ENCODE measurements at places on chromosomes 3 and 15. TPM values are rescaled to one million over a fixed set of nuclear protein-coding genes. Genes with fewer than 3 reads are reported as not detected.

DNA sequence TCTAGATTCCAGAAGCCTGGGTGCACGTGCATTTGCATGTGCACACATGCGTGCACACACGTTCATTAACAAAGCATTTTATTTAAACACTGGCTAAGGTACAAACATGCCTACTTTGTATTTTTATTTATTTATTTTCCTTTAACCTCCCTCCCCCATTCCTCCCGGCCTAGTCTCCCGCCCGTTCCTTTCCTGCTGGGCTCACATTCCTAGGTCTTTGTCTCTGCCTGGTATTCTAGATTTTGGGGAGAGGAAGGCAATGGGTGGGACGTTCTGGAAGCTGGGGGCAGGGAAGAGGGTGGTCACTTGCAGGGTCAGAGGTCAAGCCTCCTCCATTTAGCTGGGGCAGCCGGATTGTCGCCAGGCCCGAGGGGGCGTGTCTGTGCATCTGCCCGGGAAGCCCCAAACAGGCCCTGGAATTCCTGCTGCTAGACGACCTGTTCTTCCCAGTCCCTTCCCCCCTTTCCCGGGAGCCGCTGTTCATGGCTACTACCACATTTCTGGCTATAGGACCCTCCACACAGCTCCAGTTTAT is 51.8 kb downstream of the TRIM71 start:
- DNase-seq, result peak; percentile 89

GRCh38 chr15:67161881-67162280 is 92.6 kb downstream of the AAGAB start:
- DNase-seq, result no peak

DNA sequence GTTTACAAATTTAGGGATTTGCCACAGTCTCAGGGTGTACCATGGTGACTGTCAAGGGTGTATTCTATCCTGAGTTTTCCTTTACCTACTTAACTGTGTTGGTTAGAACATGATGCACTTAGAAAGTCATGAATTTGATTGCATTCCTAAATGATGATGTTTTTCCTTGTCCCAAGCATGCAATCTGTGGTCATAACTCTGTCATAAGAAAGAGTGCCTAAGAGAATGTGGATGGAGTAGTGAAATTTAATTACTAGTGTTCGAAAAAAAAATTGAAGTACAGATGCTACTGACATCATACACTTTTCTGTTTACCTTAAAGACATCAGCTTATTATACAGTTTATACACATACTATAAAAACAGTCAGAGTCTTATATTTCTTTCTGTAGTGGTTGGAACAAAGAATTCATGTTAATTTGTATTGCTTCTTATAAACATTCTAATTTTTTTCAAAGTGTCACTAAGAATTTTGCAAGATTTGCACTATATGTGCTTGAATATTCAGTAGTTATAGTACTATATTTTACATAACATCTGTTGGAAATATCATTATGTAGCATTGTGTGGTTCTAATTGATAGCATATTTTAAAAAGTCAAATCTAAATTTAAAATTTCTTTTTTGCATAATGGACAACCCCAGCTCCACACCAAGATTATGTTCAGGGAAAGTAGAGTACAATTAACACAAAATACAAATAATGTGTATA is 231.3 kb upstream of the KCNMB2 start:
- no peak for DNase-seq

- peak; percentile 82 for DNase-seq
These were observed 466 bp downstream of the IQSEC1 start for GRCh38 chr3:13072600-13073325.

INKA1 gene
- 6.5 TPM for total RNA-seq

DNA sequence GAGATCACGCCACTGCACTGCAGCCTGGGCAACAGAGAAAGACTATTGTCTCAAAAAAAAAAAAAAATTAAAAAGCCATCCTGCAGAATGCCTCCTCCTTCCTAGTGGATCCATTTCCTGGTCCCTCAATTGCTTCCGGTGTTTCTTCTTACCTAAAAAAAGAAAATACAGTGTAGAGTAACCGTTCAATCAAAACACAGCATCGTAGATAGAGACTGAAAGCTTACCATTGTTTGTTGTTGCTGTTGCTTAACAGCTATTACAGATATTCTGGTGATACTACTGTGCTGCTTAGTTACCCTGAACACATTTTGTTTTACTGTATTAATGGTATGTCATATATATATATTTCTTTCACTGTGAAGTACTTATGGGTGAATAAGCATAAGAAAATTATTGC is 105.5 kb upstream of the LRRFIP2 start:
- DNase-seq, result no peak

GOLGA6B gene
- total RNA-seq, result 2.5 TPM

GATM gene
- 23.8 TPM for total RNA-seq

WDR49 gene
- 0.35 TPM for total RNA-seq

DNA sequence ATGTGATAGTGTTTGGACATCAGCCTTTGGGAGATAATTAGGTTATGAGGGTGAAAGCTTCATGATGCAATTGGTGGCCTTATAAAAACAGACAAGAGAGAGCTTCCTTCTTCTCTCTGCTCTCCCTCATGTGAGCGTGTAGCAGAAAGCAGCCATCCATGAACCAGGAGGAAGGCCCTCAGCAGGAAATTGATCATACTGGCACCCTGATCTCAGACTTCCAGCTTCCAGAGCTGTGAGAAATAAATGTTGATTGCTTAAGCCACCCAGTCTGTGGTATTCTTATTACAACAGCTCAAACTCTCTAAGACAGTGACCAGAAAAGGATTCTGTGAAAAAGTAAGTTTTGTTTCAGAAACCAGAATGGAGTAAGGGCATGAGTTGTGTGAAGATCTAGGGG is 13.3 kb downstream of the STAC start:
- no peak for DNase-seq

- DNase-seq, result no peak
These were observed 36.3 kb downstream of the NGRN start for GRCh38 chr15:90301707-90302300.

GMNC gene
- 0.07 TPM for total RNA-seq

HACD2 gene
- total RNA-seq, result 15.0 TPM

DNA sequence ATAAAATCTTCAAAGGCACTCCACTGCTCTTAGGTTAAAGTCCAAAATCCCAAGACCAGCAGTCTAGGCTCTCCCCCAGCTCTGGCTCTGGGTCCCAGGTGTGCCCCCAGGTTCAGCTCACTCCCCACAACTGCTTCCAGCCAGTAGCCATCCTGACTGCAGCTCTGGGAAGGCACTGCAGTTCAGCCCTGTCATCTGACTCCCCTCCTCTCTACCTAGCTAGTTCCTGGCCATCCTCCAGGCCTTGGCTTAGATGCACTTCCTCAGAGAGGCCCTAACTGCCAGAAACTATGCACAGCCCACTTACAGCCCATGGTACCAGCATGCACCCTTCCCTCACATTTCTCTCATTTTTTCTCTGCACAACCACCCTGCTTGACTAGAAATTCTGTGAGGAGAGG is 25.5 kb downstream of the TBC1D2B start:
- peak; percentile 26 for DNase-seq

GRCh38 chr3:192915722-192916121 is 1.9 kb downstream of the MB21D2 start:
- no peak for DNase-seq

- no peak for DNase-seq
These were observed 194.6 kb downstream of the THRB start for GRCh38 chr3:24299806-24300626.

- peak; percentile 86 for DNase-seq
These were observed 32.8 kb downstream of the ZNF589 start for GRCh38 chr3:48273594-48274211.

GALNT15 gene
- total RNA-seq, result not detected

UQCC5 gene
- total RNA-seq, result 21.5 TPM

- DNase-seq, result peak; percentile 59
These were observed 130.5 kb upstream of the EIF1B start for GRCh38 chr3:40179016-40179415.

COL7A1 gene
- 29.4 TPM for total RNA-seq

DNA sequence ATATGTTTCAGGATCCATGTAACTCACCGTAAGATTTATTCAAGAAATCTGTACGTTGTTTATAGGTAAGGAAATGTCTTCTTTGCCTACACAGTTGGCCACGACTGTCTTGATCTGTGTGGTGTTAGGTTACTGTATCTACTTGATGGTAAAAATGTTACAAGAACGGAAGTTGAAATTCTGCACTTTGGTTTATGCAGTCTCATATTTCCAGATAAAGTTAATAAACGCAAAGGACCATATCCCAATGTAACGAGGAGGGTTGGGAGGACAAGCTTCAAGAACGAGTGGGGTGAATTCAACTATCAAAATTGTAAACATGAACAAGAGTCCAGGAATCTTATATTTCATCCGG is 1.0 kb downstream of the USF3 start:
- DNase-seq, result no peak

PAK6 gene
- 8.4 TPM for total RNA-seq

DNA sequence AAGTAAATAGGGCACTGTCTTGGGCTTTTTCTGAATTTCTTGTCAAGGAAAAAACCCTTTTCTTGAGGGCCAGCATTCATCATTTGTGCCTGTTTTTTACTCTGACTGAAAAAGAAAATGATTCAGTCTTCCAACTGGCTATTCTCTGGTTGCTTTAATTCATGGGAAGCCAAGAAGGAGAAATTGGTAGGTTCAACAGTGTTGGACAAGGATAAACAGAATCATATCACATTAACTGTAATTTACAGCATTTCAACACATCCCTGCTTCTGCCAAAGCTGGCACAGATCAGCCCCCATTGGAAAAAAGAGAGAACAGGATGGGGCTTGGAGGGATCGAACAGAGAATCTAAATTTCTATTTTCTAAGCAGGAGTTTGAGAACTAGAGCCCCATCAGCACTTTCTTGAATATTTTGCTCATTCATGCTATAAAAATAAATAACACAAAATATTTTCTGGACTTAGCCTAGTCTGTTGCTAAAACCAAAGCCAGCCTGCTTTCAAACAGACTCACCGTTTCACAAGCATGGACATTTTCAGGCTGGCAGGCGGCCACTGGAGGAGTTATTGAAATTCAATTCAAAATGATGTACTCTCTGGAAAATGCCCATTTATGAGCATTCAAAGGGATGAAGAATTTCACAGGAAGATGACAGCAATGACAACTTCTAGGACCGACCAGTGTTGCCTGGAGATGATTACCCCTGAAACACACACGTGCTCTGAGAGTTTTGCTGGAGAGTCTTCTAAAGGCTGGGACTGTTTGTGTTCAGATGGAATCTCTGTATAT is 181.2 kb downstream of the WNT5A start:
- DNase-seq, result no peak

GRCh38 chr3:141498598-141499223 is 11.9 kb downstream of the RASA2 start:
- DNase-seq, result no peak

- no peak for DNase-seq
These were observed 2.3 kb downstream of the EIF2AK4 start for GRCh38 chr15:39936187-39936586.

- no peak for DNase-seq
These were observed 177.1 kb upstream of the ICE2 start for GRCh38 chr15:60656041-60656440.

PAQR5 gene
- 3.8 TPM for total RNA-seq

GRCh38 chr3:126542340-126543241 is 16.1 kb downstream of the C3orf22 start:
- peak; percentile 62 for DNase-seq

DNA sequence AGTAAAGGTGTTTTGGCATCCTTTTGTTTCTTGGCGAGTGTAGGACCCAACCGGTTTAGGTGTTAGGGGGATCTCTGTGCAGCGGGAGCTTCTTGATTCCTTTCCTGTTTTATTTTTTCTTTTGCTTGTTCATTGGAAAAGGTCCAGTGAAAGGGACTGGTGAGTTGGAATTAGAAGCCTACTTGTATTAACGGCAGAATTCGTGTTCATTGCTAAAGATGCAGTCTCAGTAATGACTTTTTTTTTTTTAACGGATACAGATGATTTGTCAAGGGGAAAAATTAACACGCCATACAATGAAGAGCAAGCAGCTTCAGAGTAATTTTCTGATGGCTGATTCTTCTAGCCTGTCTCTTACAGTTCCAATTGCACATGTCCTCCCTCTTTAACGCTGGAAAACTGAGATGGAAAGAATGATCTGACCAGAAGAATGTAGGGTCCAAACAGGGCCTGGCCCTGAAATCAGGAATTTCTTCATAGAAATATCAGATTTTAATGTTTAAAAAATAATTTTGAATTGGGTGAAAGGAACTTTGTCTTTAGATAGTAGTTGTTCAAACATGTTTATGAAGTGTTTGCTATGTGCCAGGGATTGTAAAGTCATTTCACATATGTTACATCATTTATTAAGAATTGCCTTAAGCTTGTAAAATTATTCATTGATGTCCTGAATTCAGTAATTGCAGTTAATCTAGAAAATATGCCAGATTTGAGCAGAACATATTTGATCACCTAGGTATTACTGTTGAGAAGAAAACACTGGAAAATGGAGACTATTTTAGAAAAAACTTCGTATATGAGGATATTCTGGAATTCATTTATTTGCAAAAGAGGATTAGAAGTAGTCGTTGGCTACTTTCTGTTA is 1.4 kb downstream of the MAPK6 start:
- peak; percentile 42 for DNase-seq

DNA sequence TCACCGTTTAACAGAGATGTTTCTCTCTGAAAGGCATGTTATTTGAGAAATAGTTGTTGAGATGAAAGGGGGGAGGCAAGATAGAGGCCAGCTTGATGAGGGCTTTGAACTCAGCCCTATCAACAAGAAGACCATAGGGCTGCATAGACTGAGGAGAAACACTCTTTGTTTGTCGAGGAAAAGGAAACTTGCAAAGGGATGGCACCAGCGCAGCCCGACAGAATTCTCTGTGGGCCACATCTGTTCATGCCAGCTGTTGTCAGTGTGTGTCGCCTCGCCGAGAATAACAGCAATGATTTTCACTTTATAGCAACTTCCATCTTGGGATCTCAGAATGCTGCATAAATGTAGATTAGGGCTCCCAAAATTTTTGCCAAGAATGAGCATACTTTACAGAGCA is 478.3 kb upstream of the TPRG1 start:
- no peak for DNase-seq

P3H2 gene
- 72.7 TPM for total RNA-seq
